HCEC 1CT (cell line): ENCODE measurements at places on chromosomes 2 and 18.

- DNase-seq, result peak; percentile 58
Observed at GRCh38 chr2:235116885-235117492, 165.2 kb downstream of the SH3BP4 start.

DNA sequence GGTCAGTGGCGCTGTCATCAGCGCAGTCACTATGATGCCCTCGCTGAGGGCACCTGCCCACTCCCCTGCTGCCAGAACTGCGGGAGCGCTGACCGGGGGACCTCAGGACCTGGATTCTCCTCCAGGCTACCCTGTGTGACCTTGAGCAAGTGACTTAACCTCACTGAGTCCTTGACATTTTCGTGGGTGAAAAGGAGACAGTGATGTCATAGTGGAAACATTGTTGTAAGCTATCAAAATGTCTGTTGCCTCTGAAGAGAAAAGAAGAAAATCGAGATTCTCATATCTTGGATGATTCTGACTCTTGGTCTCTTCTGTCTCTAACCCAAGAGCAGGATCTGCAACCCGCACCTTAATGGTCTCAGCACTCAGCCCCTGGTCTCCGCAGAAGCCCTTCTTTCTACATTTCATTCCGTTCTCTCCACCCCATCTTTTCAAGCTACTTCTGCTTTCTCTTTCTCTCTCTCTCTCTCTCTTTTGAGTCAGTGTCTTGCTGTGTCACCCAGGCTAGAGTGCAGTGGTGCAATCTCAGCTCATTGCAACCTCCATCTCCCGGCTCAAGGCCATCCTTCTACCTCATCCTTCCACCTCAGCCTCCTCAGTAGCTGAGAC, 978 bp upstream of the TUBA4A start:
- DNase-seq, result no peak

DNA sequence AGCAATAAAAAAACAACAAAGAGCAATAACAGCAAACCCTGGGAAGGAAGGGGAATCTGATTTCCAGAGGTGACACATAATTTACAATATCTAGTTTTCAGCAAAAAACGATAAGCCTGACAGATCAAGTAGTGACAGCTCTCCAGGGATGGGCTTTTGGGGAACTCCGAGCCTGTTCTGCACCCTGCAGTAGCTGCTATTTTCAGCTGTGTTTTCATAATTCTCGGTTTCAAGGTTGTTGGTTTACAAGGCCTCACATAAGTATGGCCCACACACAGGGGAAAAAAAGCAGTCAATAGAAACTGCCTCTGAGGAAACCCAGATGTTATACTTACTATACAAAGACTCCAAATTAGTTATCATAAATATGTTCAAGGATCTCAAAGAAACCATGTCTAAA, 67.7 kb upstream of the CTLA4 start:
- DNase-seq, result no peak

GRCh38 chr2:36044411-36044810, 311.2 kb upstream of the CRIM1 start:
- DNase-seq, result no peak

DNA sequence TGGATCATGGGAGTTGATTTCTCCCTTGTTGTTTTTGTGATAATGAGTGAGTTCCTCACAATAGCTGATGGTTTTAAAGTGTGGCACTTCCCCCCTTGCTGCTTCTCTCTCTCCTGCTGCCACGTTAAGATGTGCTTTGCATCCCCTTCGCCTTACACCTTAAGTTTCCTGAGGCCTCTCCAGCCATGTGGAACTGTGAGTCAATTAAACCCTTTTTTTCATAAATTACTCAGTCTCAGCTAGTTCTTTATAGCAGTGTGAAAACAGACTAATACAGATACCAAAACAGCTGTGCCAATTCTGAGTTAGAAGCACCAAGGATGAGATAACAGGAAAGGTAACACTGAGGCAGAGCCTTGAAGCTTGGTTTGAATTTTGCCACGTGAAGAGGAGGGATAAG, 44.7 kb downstream of the ITSN2 start:
- DNase-seq, result no peak

DNA sequence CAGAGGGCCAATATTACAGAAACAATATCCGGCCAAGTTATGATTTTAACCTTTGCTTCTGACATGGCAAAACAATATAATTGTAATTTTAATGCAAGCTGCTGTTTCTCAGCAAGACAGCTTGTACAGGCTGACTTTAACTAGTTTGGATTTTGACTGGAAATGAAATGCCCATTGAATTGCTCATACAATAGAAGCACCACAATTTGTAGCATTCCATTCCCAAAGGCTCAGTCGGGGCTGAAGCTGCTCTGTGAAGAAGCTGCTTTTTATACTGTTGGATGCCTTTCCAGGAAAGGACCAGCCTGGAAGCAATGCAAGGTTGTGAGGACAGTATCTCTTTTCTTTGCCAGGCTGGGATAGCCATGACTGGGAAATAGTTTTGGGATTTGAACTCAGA, 677.0 kb upstream of the FANCL start:
- DNase-seq, result no peak
